CD4-positive, alpha-beta T cell treated with Interleukin-2 at 100 ng/mL for 4 hours (primary cell): ENCODE measurements at places on chromosomes 1 and 21.

DNA sequence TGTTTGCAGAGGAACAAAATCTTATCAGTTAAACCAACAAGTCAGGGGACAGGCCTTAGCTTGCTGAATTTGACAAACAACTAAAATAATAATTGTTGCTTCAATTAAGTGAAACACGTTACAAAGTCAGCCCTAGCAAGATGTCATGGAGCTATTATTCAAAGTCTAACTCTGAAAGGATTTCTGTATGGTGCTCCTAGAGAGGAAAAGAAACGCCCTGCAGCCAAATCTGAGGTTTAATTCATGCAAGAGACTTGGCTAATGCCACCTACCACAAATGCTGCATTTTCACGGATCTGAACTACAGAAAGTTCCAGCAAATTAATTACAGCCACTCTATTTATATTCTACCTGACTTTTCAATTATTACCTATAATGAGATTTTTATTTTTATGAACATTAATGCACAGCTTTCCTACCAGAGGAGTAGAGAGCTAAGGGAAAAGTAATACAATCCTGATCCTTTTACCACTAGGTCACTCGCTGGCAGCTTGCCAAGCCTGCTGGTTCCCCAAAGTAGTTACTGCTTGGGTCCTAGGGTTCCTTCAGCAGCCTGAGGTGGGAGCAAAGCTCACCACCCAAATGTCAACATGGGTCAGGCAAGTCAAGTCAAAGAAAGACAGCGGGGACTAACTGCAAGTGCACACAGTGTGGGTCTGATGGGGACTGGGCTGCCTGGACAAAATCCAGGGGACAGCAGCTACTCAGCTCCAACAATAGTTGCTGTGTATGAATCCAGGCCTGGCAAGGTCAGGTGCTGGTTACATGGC, 8.5 kb downstream of the COLGALT2 start:
- DNase-seq, result no peak

DNA sequence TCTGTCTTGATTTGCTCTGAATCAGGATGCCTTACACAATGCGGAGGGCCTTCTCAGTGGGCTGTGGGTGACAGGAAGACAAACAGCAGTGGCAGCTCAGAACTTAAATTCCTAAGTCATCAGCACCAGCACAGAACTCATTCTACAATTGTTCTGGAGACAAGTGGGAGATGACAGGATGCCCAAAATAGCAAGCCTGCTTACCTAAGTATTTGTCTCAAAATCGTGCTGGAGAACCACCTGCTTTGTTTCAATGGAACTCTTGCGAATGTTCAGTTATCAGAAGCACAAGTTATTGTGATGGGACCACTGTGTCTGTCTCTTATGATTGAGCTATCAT, 76.1 kb downstream of the VCAM1 start:
- no peak for DNase-seq

DNA sequence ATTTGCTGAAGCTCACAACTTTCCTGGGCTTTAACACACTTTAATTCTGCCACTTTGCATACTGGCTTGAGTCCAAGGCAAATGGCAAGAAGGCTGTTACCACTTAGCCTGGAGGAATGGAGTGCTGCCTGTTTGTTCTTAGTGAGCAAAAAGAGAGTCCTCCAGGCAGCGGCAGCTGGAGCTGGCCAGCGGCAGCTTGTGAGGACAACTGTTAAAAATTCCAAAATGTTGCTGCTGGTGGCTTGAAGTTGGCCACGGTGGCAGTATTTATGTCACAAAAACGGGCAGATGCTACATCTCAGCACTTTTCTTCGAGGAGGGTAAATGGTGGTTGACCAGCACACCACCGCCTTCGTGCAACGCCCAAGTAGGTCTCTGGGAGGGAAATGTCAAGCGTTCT, 27.3 kb downstream of the STPG1 start:
- DNase-seq, result no peak

DNA sequence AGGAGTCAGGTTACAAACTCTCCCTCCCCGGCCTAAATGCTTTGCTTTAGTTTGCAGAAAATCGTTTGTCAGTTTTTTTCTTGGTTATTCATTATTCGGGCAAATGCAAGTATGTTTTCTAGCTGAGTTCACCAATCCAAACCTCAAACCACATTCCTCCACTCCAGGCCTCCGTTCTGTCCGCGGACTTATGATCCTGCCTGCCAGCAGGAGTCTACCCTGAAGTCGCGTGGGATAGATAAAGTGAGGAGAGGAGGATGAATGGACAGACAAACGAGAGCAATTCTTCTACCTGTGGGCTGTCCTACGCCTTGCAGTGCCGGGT, 1.3 kb downstream of the ADAMTS1 start:
- DNase-seq, result no peak

DNA sequence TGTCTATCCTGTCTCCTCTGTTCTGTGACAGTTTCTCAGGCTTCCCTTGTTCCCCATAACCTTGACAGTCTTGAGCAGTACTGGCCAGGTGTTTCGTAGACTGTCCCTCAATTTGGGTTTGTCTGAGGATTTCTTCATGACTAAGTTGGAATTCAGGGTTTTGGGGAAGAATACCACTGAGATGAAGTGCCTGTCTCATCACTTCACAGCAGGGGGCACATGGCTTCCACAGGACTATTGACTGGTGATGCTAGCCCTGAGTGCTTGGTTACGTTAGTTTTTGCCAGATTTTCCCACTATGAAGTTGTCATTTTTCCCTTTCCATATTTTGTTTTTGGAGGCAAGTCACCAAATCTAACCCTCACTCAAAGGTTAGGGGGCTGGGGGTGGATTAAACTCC, 45.7 kb downstream of the CDCP2 start:
- DNase-seq, result no peak

- DNase-seq, result peak; percentile 89
These were observed 3.7 kb downstream of the FASLG start for GRCh38 chr1:172662464-172663109.

GRCh38 chr21:43191971-43192370, 23.2 kb downstream of the CRYAA start:
- DNase-seq, result no peak

DNA sequence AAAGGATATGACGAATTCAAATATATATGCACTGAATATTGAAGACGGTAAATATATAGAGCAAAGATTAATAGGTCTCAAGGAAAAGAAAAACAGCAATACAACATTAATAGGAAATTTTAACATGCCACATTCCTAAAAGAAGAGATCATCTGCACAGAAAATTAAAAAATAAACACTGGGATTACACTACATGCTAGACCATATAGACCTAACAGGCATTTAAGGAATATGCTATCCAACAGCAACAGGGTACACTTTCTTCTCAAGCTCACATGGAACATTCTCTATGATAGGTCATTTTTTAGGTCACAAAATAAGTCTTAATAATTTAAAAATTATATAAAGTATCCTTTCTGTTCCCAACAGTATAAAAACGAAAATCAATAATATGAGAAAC, 1038.3 kb downstream of the KCNT2 start:
- DNase-seq, result no peak

- no peak for DNase-seq
These were observed 110.8 kb upstream of the ADGRL4 start for GRCh38 chr1:79117376-79117775.

- peak; percentile 42 for DNase-seq
These were observed 46.0 kb downstream of the RPL5 start for GRCh38 chr1:92877792-92878191.

DNA sequence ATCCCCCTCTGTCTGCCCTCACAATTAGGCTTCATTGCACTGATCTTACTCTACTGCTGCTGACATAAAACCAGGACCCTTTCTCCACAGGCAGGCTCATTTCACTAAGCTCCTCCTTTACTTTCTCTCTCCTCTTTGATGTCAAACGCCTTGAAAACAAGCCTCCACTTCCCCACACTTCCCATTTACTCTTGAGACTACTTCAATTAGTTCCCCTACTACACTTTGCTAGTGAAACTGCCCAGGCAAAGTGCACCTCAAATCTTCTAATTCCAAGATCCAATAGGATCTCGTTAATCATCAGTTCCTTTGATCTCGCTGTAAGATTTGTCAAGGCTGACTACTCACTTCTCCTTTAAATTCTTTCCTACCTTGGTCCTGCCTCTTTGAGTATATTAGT, 5.9 kb upstream of the CDC20 start:
- no peak for DNase-seq

DNA sequence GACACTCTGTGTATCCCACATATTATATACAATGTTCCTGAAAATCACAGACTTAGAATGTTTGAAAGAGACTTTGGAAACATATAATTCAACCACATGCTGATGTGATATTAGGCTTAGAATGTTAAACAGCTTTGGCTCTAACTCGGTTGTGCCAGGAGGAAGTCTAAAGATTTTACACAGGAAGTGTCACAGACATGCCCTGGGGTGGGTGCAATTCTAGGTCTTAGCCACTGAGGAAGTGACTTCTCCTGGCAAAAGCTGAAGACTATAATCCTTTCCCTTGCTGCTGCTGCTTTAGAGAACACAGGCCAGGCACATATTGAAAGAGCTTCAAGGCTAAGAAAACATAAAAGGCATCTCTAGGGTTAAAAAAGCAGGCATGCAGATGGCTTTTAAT, 51.0 kb downstream of the RPL5 start:
- peak; percentile 64 for DNase-seq

- DNase-seq, result no peak
These were observed 12.6 kb downstream of the CD101 start for GRCh38 chr1:117014209-117014608.

DNA sequence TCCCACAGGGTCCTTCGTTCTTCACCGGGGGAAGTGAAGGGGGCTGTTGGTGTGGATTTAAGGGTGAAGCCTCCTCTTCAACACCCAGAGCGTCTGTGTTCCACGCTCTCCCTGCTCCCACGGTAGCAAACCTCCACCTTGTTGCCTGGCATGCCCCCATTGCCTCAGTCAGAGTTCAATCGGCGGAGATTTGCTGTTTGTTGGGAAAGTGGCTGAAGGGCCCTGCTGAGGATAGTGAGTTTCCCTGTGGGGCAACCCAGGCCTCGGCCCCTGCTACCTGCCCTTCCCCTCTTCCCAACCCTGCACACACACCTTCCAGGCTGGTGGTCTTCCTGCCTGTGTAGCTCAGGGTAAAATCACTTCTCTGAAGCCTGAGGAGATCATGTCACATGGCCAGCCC, 60.5 kb downstream of the TOR1AIP2 start:
- DNase-seq, result no peak

DNA sequence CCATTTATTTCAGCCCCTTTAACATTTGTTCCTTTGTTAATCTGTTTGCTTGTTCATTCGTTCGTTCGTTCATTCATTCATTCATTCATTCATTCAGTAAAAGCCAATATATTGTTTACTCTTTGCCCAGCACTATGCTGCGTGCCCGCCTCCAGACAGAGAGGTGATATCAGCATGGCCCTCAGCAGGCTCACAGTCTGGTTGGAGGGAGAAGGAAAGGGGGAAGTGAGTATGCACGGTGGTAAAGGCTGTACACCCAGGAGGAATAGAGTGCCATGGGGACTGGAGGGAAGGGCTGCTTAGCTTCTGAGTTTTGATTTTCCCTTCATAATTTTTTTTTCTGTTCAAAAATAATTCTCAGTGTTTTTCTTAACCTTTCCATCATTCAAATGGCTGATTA, 144.7 kb downstream of the NOS1AP start:
- no peak for DNase-seq

- peak; percentile 38 for DNase-seq
These were observed 14.4 kb downstream of the ANP32E start for GRCh38 chr1:150221552-150221951.

DNA sequence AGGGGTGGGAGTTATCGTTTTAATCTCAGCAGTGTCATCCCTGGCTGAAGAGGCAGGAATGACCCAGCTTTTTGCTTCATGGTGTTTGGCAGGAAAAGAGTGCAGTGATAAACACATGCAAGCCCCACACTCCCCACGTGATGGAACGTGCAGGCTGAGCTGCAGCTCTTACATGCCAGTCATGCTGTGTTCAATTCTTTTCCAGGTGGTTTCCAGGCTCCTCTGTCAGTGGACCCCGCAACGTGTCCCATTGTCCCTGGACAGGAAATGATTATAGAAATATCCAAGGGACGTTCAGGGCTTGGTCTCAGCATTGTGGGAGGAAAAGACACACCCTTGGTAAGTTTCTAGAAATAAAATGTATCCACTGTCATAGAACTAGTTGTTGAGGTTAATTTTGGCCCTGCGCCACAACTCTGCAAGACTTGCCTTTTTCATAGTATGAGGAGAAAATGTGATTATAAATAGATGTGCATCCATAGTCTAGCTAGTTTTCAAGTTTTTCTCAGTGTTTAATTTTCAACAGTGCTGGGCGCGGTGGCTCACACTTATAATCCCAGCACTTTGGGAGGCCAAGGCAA, 110.2 kb upstream of the L1TD1 start:
- DNase-seq, result no peak

- DNase-seq, result no peak
These were observed 67.7 kb downstream of the MACF1 start for GRCh38 chr1:39272027-39272797.

DNA sequence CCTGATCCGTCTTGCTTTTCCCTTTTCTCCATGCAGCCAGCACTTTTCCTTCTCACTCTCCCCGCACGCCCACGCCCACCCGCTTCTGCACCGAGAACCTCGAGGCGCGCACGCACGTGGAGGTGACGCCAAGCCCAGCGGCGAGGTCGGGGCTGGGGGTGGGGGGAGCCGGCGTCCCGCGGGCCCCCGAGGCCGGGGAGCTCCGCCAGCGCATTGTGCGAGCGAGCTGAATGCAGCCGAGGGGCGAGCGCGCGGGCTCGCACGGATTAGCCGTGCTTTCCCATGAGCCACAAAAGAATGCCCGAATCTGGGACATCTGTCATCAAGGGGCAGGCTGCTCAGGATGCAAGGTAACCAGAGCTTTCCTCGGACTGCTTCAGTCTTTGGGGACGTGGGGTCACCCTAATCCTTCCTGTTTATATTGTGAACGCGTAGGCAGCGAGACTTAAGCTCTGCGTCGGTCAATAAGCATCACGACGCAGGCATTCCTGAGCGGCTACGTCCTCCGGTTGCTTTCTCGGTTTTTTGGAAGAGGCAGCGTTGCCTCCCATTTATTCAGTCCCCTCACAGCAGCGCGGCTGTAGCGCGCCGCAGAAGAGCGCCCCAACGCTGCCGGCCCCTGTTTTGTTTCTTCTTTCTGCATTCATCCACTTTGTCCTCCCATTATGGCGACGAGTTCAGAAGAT, 67.3 kb upstream of the AKT3 start:
- no peak for DNase-seq

DNA sequence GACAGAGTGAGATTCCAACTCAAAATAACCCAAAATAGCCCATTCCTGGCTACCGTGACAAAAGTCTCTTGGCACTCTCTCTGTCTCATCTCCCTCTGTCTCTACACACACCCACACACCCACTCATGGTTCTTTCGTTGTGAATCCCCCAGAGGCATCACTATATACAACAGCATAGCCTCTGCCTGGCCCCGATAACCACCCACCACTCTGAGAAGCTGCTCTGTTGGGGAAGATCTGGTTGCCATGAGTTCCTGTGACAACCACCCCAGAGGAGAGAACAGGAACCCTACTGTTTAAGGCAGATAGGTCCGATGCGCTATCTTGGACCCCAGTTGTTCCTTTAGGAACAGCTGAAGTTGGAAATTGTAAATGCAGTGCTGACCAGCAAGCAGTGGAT, 70.4 kb upstream of the LYST start:
- DNase-seq, result no peak

GRCh38 chr1:197327776-197328364, 59.8 kb downstream of the CRB1 start:
- no peak for DNase-seq
